ENCODE measurements at places on chromosomes 5 and 9. TPM values are rescaled to one million over a fixed set of nuclear protein-coding genes. Genes with fewer than 3 reads are reported as not detected.

DNA sequence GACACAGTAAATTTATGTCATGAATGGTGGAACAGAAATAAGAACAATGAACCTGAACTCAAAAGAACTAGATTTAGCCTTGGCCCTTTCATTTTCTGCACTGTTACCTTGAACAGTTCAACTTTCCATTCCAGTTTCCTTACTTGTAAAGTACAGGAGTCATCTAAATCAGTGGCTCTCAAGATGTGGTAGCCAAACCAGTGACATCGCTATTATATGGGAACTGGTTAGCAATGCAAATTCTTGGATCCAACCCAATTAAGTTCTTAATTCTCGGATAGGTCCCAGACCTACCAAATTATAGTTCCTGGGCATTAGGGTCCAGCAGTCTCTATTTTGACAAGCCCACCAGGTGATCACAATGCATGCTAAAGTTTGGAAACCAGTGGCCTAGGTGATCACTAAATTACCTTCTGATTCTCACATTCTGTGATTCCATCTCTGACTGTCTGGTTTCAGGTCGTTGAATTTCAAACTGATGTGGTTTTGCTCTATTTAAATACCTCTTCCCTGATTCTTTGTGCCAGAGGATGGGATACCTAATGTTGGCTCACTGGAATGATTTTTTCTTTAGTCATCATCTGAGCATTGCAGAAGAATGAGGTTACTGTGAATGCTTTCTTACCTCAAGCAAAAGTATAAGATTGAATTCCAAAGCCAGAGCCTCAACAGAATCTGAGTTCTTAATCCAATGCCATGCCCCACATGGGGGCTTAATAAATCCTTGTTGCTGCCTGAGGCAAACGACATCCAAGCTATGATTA, 253.8 kb downstream of the ENC1 start:
- DNase-seq, result no peak

DNA sequence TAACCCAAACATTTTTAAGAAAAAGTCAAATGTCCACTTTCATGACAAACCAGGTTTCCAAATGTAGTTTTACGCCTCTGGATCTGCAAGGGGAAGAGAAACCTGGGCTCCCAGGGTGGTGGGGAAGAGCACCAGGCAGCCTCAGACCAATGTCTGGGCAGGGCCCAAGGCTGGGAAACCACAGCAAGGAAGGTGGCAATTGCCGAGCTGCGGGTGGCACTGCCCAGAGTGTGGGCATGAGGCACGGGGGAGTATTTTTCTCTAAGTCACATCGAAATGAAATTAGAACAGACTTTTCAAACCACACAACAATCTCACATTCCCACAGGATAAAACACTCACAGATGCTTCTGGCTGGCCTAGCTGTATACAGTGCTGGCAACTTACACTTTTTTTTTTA, 32.6 kb upstream of the RASGEF1C start:
- DNase-seq, result no peak

DNA sequence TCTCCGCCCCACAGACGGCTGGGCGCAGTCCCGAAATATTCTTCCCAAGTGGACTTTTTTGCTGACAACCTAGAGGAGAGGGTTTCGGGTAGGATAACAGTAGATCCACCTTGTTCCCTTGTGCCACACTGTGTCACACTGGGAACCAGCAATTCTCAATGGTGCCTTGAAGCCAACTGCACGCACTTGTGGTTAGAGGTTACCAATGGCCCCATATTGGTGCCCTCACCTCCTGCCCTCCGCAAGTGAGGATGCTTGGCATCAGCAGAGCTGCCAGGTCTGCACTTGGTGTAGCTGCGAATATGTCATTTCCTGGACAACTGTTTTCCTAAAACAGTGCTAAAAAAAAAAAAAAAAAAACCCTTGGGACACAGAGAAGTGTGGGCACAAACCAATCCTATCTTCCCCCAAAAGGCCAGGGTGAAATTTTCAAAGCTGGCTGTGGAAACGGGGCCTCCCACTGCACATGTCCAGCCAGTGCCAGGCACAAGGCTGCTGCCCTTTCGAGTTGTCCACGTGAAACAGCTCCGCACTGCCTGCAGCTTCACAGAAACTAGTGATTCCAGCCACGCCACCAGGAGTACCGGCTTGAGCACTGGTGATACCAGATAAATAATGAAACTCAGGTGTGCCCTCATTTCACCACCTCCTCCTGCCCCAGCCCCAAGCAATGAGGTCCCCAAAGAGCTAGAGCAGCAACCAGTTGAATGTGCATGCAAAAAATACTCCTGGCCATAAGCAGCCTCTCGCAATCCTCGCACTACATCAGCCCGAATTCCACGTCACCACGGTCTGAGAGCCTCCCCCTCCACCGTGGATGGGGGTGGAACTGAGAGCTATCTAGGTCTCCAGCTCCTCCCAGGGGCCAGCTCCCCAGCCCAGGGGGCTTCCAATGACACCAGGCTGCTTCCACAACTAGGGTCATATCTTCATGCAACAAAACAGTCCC, 51.2 kb downstream of the USP20 start:
- no peak for DNase-seq

DNA sequence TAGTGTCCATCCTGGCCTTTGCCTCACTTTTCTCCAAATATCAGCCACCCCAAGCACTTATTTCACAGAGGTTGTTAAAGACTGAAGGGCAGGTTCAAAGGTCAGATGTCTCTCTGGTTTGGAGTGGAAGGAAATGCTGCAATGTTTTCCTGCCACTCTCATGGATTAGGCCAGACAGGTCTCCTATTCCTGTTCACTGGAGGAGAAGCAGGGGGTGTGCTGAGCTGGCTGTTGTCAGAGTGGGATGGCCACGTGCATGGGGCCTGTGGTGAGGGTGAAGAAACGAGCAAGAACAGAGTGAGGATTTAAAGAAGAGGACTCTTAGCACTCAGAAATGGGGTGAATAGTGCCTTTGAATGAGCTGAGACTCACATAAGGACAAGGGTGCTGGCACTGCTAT, 6.7 kb downstream of the TMEM8B start:
- DNase-seq, result no peak

DNA sequence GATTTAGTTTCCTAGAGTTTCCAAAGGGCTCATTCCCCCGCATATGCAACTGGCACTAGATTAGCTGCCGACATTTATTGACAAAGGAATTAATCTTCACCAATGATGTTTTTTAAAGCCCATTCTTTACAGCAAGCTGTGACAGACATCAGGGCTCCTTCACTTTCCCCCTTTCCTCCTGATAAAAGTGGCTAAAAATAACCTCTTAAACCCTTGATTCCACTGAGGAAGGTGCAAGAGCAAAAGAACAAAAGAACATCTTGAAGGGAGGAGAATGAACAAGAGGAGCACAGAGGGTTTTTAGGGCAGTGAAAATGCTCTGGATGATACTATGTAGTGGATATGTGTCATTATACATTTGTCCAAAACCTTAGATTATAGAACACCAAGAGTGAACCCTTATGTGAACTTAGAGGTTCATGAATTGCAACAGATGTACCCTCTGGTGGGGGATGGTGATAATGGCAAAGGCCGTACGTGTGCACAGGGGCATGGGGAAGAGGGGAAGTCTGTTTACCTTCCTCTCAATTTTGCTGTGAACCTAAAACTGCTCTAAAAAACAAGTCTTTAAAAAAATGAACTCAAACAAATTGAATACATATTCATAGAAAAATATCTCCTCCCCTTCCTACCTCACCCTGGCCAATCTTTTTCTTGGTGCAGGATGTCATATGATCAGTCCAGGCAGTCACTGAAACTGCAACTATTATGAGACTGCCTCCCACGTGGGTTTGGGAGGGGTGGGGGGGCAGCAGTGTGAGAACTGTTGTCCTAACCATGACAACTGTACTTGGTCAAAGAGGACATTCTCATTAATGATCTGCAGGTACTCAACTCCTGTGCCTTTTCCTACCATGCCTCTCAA, 83.0 kb downstream of the MARCHF3 start:
- no peak for DNase-seq

GRCh38 chr5:121979691-121980090, 17.9 kb downstream of the SRFBP1 start:
- no peak for DNase-seq

DNA sequence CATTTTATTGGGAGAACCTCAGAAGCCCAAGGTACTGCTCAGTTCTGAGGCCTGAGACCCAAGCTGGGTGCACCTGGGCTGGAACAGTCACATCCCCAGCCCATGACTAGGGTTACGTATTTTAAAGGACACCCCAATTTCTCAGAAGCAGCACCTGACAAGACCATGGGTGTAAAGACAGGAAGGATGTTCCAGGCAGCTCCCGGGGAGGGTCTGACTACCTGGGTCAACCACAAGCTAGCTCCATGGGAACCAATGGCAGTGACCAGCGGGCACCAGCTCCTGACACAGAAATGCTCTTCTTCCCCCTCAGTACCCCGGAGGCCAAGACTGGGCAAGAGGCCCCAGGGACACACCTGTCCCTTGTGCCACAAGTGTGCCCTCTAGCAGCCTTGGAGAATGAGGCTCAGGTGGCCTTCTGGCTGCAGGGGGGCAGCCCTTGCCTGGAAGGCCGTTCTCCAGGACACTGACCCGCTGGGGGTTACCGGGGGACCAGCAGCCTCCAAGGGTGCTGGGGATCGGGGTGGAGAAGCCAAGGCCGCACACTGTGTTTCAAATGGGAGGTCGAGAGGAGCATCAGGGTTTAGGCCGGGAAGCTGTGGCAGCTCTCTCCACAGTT, 52.6 kb downstream of the IPPK start:
- DNase-seq, result no peak

DNA sequence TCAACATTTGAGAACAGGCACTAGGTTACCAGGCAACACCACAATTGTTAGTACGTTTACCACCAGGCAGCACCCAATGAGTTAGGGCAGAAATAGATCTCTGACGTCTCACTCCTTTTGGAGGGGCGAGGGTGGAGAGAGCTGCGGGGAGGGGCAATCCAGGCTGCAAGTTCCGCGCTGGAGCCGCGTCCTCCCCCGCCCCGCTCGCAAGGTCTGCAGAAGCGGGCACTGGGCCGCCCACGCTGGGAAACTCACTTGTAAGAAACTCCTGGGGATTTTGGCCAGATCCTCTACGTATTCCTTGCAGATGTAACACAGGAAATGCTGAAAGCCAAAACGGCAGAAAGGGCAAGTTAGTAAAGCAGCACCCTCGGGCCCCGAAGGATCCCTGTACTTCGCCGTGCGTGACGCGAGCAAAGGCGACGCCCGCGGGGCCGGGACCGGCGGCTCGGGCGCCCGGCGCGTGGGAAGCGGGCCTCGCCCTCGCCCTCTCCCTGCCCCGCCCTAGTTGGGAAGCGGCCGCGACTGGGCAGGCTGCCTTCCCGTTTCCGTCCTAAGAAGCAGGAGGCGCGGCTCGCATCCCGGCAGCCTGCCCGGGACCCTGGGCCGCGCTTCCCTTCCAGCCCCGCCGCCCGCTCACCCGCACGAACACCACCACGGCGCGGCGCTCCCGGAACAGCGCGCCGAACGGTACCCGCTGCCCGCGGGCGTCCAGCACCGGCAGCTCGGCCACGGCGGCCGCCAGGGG, 493 bp downstream of the PRXL2C start:
- DNase-seq, result peak; percentile 93

- no peak for DNase-seq
Measured at GRCh38 chr9:76634356-76635054, 129.7 kb upstream of the PCA3 start.

DNA sequence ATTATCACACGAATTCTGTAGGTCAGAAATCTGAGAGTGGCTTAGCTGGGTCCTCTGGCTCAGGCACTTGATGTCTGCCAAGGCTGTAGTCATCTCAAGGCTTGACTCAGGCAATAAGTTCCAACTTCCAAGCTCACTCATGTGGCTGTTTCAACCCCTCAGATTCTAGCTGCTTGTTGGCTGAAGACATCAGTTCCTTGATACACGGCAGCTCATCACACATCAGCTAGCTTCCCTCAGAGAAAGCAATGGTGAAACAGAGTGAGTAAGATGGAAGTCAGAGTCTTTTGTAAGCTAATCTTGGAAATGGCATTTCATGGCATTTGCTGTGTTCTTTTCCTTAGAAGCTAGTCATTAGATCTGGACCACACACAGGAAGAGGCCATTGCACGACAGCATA, 204.2 kb upstream of the PTGER4 start:
- no peak for DNase-seq

- no peak for DNase-seq
Measured at GRCh38 chr5:149203921-149204441, 62.7 kb downstream of the ABLIM3 start.

GRCh38 chr5:179986328-179986727, 78.6 kb upstream of the TBC1D9B start:
- DNase-seq, result no peak

DNA sequence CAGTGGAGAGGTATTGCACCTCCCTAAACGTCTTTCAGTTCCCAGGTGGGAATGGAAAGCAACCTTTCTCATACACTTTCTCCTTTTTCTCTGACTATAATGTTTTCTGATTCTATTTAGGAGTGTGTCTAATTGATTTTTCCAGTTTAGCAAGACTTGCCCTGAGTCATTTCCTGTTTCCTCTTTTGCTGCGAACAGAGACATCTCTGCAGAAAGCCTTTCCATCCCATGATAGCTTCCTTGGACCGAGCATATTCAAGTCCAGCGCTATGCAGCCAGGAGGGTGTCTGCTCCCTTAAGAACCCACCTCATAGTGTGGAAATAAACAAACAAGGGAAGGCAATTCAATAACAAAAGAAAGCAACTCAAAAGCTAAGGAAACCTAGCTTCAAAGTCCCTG, 60.0 kb upstream of the CDH6 start:
- DNase-seq, result no peak

DNA sequence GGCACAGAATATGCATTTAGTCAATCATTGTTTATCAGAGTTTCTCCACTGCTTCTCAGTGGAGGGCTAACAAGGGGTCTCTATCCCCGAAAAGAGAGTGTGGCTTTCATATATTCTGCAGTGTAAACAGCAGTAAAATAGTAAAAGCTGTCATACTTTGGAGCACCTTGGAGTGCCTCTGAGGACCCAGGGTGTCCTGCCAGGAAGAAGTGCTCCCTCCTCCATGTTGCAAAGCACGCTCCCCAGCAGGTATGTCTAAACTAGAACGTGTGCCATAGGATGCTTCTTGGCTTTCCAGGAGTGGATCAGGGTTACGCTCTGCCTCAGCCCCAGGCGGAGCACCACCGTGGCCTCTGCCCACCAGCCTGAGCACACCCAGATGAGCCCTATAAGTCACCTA, 8.5 kb upstream of the TJP2 start:
- DNase-seq, result no peak

DNA sequence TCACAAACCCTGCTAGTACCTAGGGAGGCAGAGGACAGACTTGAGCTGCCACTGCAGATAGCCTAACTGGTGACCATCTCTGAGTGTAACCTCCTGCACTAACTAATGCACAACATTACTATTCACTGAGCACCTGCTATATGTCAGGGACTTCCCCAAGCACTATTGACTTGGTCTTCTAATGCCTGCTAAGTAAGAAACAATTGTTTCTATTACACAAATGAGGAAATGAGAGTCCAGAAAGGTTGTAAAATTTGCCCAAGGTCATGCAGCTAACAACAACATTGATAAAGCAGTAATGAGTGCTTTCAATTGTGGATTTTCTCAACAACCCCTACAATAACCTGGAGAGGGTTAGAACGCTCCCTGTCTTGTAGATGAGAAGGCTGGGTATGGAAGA, 183.7 kb downstream of the ZNF462 start:
- no peak for DNase-seq

The C5orf52 gene
- not detected for total RNA-seq

The TLX3 gene
- total RNA-seq, result not detected

The TCF7 gene
- total RNA-seq, result 2.8 TPM

The NEUROG1 gene
- not detected for total RNA-seq

The PCDHB14 gene
- 4.1 TPM for total RNA-seq
